ENCODE measurements at places on chromosomes 6 and 20.

- DNase-seq: peak; percentile 75
Measured at GRCh38 chr6:75430631-75431325, 62.8 kb downstream of the FILIP1 start.

DNA sequence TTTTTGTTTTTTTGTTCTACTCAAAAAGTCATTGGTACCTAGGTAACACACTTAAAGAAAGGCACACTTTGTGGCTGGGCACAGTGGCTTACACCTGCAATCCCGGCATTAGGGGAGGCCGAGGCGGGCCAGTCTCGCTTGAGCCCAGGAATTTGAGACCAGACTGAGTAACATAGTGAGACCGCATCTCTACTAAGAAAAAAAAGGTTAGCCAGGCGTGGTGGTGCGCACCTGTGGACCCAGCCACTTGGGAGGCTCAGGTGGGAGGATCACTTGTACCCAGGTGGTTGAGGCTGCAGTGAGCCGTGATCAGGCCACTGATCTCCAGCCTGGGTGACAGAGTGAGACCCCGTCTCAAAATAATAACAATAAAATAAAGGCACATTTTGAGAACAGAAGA, 67.4 kb upstream of the BHLHE23 start:
- no peak for DNase-seq

GRCh38 chr20:43191143-43191542, 1.4 kb upstream of the PTPRT start:
- no peak for DNase-seq

GRCh38 chr6:164694386-164694785, 615.0 kb downstream of the C6orf118 start:
- DNase-seq: no peak

DNA sequence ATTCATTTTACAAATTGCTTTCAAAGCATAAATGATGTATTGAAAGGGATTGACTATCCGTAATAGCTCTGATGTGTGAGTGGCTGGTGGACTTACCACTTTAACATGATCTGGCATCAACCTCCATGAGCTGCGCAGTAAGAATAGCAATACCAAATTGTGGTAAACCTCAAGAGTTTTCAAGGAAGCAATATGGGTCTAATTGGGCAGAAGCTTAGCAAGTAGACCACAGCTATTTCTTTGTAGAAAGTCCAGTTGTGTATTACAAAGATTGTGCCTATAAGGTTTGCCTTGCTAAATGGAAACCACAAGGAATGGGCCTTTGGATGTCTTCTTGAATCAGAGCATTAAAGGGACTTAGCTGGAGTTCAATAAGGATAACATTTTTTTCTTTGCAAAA, 736.6 kb downstream of the KIF16B start:
- no peak for DNase-seq

GRCh38 chr6:30483677-30484279, 5.5 kb upstream of the HLA-E start:
- peak; percentile 87 for DNase-seq

DNA sequence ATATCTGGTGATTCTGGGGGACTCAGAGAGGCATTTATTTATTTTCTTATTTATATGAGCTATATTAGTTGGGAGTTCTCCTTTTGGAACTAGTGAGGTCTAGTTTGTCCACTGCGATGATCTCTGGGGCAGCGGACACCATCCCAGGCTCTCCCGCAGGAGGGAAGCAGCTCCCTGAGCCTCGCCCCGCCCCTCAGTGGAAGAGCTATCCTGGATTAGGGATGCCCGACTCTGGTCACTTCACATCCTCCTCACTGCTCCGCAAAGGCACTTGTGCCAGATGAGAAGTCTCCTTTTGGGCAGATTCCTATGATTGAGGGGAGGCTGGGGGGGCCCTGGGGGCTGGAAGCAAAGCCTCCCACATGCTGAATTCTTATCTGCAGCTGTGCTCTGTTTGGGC, 3.6 kb upstream of the MAS1 start:
- DNase-seq: no peak

- DNase-seq: no peak
Measured at GRCh38 chr6:24749297-24749696, 25.4 kb upstream of the GMNN start.

DNA sequence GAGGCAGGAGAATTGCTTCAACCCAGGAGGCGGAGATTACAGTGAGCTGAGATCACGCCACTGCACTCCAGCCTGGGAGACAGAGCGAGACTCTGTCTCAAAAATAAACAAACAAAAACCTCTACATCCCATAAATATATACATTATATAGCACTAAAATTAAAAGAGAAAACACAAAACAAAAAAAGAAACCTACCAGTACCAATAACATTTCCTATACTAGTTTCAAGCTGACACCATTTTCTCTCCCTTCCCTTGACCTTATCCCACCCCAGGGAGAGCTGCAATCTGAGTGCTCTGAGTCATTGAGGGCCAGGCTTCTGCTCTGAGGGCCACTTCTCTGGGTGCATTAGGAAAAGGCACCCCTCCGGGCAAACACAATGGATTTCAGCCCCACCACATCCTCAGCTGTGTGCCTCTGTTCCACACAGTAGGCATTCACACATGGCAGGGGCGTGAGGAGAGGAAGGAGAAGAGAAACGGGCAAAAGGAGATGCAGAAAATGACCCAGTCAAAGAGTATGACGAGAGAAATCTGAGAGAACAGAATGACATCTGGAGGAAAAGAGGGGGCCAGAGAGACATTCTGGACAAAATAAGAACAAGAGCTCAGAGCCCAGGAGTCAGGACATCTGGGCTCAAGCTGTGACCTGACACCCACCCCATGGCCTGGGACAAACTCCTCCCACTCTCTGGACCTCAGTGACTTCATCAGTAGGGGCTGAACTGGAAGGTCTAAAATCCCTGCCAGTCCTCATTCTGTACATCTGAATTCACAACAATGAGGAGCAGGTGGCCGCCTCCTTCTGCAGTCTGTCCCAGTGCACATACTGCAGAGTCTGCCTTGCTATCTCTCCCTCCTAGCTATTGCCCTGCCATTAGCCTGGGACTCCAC, 18.2 kb downstream of the TRIM26 start:
- DNase-seq: peak; percentile 40

DNA sequence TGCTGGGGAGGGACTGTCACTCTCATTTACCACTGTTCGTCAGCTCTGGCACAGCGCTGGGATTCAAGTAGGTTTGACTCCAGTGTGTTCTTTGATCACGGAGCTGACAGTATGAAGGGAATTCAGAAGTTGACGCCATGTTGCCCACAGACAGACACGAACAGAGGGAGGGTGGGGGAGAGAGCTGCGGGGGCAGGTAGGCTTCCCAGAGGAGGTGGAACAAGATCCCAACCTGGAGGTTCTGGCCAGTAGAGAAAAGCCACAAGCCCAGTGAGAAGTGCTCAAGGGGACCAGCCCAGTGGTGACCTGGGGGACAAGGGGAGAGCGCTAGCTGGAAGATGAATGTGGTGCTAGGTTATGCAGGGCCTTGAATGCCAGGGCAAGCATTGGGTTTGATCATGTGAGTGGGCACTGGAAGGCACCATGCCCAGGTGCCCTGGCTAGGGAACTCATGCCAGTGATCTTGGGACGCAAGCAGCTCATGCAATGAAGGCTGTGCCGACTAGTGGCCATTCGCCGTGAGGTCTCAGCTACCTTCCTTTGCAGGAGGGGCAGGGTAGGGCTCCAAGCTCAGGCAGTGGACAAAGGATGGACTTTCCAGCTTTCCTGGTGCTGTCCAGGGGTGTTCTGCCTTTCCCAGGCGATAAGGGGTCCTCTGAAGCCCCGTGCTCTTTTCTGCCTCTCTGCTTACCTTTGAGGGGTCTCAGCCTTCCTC, 50.4 kb upstream of the APCDD1L start:
- no peak for DNase-seq

DNA sequence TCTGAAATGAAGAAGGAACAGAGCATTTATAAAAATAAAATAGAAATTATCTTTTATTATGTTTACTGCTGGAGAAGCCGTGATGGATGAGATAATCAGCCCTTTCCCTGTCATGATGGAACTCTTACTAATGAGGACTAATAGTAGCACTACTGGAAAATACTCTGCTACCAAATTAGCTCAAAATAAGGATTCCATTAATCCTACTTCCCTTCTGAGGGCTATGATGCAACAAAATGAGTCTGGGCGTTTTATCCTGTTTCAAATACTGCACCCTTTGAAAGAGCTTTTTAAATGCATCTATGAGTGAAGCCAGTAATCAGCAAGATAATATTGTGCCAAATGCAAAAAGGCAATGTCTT, 59.3 kb upstream of the CARMIL1 start:
- no peak for DNase-seq

GRCh38 chr6:108453601-108454185, 107.0 kb upstream of the FOXO3 start:
- DNase-seq: peak; percentile 96

GRCh38 chr6:73566954-73567591, 46.2 kb upstream of the EEF1A1 start:
- peak; percentile 49 for DNase-seq

DNA sequence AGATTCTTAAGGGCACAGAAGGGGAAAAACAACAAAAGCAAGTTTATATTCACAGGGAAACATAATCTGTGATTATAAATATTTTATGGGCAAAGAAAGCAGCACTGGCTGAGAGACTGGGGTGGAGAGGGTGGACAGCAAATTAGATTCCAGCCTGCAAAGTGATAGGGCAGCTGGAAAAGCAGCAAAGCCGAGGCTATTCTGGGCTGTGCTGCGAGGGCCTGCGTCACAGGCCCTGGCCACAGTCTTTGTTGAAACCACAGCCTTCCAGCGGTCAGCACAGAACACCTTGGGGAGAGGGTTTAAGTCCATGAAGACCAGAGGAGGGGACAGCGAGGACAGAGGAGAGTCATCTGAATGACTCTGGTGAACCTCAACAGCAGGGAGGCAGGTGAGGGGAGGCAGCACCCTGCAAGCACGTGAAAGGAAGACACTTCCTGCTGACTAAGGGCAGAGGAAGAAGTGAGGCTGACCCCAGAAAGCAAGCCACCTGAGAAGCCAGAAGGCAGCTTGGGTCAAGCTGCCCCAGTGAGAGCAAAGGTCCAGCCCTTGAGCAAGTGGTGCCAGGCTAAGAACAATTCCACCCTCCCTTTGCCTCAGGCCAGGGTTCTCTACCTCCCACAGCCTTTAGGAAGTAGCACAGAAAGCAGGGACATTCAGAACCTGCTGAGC, 17.1 kb downstream of the MRPL14 start:
- DNase-seq: peak; percentile 11

DNA sequence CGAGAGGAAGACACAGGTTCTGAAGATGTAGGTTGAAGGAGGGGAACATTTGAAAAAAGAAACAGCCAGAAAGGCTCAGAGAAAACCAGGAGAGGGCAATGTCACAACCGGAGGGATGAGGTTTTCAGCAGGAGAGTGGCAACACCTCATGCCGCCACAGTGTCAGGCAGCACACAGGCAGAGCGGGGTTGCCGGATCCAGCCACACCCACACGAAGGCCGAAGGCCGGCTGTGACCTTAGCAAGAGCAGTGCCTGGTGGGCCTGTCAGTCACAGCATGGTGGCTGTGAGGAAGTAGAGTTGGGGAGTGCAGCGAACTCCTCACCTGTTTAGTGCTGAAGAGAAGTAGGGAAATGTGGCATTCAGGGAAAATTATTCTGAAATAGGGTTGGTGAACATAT, 14.0 kb downstream of the HDDC2 start:
- DNase-seq: no peak

Data from choroid plexus epithelial cell (primary cell).